AG04449 (cell line): ENCODE measurements at places on chromosomes 4 and X.

DNA sequence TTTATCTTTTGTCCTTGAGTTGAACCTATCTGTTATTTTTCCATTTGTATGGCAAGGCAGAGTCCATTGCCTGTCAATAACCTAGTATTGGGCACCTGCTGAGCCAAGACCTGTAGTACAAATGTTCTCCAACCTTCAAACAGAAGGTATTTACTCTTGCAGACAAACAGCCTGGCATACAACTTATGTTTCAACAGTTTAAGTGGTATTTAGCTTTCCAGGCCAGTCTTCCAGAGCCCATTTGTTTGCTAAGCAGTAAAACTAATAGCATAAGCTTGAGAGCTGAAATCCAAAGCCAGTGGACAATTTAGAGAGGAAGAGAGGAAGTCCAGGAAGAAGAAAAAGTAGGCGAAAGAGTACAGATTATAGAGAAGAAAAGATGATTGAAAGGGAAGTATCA is 979.3 kb downstream of the GLUD2 start:
- DNase-seq, result no peak

GRCh38 chrX:153517423-153517822 is at the start of gene ATP2B3:
ATP2B3 (plus strand) TSS chrX:153517642; CDS start chrX:153536248, 18,606 bp downstream.
- DNase-seq, result no peak

- peak; percentile 16 for DNase-seq
Measured at GRCh38 chr4:41258783-41259182, 2.1 kb downstream of the UCHL1 start.

GRCh38 chrX:124931241-124931640 is 388.4 kb upstream of the TEX13C start:
- DNase-seq, result no peak

GRCh38 chr4:170805352-170805751 is 715.6 kb upstream of the AADAT start:
- DNase-seq, result no peak

GRCh38 chr4:139656614-139657486 is 8.8 kb upstream of the MGST2 start:
- DNase-seq, result no peak

- DNase-seq, result no peak
Measured at GRCh38 chrX:72382202-72382595, 76.5 kb upstream of the CITED1 start.

DNA sequence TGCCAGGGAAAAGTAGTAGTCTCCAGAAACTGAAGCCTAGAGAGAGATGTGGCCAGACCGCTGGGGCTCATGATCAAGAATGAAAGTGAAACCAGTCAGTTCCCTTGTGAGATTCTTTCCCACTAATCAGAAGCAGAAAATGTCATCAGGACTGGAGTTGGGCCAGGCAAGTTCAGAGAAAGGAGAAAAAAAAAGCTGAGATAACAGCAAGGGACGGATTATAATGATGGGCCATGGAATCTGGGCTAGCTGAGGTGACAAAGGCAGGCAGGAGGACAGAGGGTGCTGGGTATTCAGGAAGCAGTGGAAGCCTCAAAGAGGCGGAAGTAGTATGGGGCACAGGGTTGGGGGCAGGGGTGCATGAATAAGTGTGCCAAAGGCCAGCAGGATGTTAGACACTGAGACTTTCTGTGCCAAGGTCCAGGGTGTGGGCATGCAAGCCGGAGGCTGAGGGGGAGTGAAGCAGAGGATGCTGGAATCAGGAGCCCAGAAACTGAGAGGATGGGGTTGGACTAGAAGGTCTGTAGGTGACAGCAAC is 2.5 kb downstream of the CXorf38 start:
- no peak for DNase-seq

DNA sequence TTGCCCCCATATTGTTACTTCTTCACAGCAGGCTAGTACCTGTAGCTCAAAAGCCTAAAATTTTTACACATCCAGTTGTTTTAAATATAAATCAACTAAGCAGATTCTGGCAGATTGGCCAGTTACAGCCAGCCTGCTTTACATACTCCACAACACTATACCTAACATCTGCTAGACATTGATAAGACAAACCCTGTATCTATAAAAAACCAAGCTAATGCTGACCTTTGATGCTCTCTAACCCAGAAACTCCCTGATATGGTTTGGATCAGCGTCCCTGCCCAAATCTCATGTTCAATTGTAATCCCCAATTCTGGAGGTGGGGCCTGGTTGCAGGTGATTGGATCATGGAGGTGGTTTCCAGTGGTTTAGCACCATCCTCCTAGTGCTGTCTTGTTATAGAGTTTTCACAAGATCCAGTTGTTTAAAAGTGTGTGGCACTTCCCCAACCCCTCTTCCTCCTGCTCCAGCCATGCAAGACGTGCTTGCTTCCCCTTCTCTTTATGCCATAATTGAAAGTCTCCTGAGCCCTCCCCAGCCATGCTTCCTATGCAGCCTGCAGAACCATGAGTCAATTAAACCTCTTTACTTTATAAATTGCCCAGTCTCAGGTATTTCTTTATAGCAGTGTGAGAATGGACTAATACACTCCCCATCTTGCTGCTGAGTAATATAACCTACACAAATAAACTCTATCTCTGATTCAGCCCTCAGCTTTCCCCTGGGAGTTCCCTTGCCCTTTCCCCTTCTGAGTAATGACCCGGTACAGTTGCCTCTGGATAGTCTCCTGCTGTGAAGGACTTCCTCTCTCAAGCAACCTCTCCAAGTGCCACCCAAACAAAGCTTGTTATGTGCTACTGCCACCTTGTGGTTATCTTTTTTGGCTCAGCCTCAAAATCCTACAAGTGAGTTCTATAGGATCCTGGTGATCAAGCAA is 39.6 kb downstream of the ZCCHC13 start:
- DNase-seq, result peak; percentile 86

- DNase-seq, result no peak
Measured at GRCh38 chr4:185142564-185142911, 528 bp upstream of the SLC25A4 start.

GRCh38 chrX:119635799-119636198 is 29.6 kb upstream of the NKRF start:
- DNase-seq, result no peak

DNA sequence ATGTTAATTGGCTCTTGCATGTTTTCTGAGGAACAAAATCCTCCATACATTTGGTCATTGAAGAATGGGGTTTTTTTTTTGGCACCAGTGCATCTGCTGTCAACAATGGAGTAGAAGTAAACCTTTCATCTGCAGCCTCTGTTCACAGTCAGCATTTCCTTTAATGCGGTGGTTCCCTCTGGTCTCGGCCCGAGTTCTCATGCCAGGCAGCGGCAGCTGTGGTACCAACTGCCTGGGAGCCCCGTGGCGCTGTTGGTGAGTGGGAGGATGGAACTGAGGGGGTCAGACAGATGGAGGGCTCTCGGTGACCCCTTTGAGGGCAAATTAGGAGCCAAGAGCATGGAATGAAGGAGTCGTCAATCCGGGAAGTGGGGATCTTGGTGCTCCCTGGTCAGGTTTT is 114.7 kb downstream of the AFF1 start:
- DNase-seq, result no peak

- no peak for DNase-seq
Measured at GRCh38 chr4:187840814-187841213, 154.8 kb upstream of the ZFP42 start.
